ENCODE measurements at places on chromosomes 1 and 21. TPM values are rescaled to one million over a fixed set of nuclear protein-coding genes. Genes with fewer than 3 reads are reported as not detected.

The MTF1 gene
- 13.1 TPM for polyA plus RNA-seq

The NHLH1 gene
- polyA plus RNA-seq = 0.13 TPM

The B3GALT5 gene
- polyA plus RNA-seq = not detected

The RNF207 gene
- polyA plus RNA-seq = 8.5 TPM

The THEM5 gene
- 0.18 TPM for polyA plus RNA-seq

The KCNE2 gene
- polyA plus RNA-seq = not detected

The CFAP141 gene
- not detected for polyA plus RNA-seq

The SPRR4 gene
- 1.9 TPM for polyA plus RNA-seq

The G0S2 gene
- 46.2 TPM for polyA plus RNA-seq

The C1orf74 gene
- polyA plus RNA-seq = 48.0 TPM

The OR2AK2 gene
- not detected for polyA plus RNA-seq

The SH3BGR gene
- 1.4 TPM for polyA plus RNA-seq

The GPR52 gene
- 0.15 TPM for polyA plus RNA-seq

The AJAP1 gene
- 2.8 TPM for polyA plus RNA-seq

The FOXD2 gene
- polyA plus RNA-seq = 0.05 TPM

The DHDDS gene
- polyA plus RNA-seq = 39.5 TPM

The FCRL5 gene
- 0.03 TPM for polyA plus RNA-seq

The PLD5 gene
- polyA plus RNA-seq = 6.9 TPM

The PDC gene
- not detected for polyA plus RNA-seq

The PFKL gene
- 46.6 TPM for polyA plus RNA-seq

The SGIP1 gene
- 0.09 TPM for polyA plus RNA-seq

The LAMB3 gene
- polyA plus RNA-seq = 953 TPM

The CALML6 gene
- polyA plus RNA-seq = 0.45 TPM

The TNFRSF9 gene
- polyA plus RNA-seq = 0.03 TPM

Measured in keratinocyte (primary cell).